Left lung (tissue), 14 donors: ENCODE measurements at places on chromosomes 1 and 21. TPM values are rescaled to one million over a fixed set of nuclear protein-coding genes. Genes with fewer than 3 reads are reported as not detected.

- no peak for DNase-seq
Observed at GRCh38 chr1:227325156-227325555, 6.9 kb upstream of the CDC42BPA start.

GRCh38 chr1:20493309-20493708 lies 7.3 kb upstream of the CAMK2N1 start:
- no peak for DNase-seq

DNA sequence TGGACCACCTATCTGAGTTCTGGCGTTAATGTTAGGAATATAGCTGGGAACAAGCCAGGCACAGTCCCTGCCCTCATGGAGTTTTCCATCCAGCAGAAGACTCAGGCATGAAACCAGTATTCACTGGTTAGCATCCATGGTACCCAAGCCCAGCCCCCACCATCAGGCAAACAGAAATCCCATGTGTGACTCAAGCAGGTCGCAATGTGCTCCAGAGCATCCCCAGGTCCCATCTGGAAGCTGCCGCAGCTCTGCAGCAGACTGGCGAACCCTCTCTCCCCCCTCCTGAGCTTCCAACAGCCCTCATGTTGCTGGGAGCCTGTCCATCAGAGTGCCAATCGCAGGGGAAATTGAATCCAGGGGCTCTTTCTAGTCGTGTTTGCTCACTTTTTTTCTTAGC lies 174.2 kb downstream of the RRAGC start:
- DNase-seq, result no peak

Gene GJB4
- polyA plus RNA-seq, result not detected
